Renal pelvis (tissue), 12 donors: ENCODE measurements at places on chromosomes 7 and 10. TPM values are rescaled to one million over a fixed set of nuclear protein-coding genes. Genes with fewer than 3 reads are reported as not detected.

- no peak for DNase-seq
Observed at GRCh38 chr7:107856806-107857540, 34.0 kb upstream of the DLD start.

- peak; percentile 67 for DNase-seq
Observed at GRCh38 chr7:72493850-72494661, 81.9 kb upstream of the CALN1 start.

- no peak for DNase-seq
Observed at GRCh38 chr10:103696411-103697145, 158.8 kb downstream of the SH3PXD2A start.

DNA sequence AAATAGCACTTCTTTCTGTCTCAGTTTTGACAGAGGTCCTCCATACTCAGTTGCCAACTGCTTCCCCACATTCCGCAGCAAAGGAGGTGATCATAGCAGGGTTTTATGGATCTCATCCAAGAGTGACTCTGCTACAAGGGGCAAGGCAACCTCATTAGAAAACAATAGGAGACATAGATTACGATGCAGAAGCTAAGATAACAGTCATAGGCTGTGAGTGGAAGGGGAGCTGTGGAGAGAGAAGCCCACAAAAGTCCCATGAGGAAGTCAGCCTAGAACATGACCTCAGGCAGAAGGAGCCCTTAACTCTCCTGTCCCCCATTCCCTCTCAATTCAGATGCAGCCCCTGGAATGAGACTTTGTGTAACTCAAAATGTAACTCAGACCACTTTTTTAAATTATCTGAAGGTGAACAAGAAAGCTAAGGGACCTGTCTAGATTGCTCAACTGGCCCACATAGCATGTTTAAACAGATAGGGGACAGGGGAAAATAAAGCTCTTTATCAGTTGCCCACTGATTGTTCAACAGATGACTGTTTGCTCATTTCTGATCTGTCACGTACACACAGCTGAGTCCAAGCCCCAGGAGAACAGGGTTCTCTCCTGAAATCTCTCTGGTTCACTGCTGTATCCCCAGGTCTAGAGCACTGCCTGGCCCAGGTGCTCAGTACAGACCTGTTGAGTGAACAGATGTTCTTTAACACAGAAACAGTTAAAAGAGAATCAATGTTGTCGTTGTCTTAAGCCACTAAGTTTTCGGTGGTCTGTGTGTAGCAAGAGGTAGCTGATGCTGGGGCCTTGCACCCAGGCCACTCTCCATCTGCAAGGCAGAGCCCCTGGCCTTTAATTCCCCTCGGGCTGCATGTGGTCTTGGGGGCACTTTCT lies 1.5 kb upstream of the NCOA4 start:
- DNase-seq = no peak

DNA sequence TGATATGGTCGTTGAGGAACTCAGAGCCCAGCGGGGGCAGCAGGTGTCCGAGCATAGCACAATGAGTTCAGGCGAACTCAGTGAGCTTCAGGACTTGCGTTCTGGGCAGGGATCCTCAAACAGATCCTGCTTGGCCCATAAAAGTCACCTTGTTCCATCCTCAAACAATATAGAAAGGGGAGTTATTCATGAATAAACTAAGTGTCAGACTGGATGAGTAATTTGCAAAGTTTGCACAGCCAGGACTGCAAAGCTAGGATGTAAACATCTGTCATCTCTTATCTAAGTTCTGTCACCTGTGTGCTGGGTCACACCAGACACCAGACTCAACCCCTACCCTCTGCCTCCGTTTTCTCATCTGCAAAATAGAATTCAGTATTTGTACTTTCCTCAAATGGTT lies 58.0 kb upstream of the PFKP start:
- no peak for DNase-seq

- DNase-seq = no peak
Observed at GRCh38 chr10:107444443-107444842, 279.9 kb upstream of the SORCS1 start.

DNA sequence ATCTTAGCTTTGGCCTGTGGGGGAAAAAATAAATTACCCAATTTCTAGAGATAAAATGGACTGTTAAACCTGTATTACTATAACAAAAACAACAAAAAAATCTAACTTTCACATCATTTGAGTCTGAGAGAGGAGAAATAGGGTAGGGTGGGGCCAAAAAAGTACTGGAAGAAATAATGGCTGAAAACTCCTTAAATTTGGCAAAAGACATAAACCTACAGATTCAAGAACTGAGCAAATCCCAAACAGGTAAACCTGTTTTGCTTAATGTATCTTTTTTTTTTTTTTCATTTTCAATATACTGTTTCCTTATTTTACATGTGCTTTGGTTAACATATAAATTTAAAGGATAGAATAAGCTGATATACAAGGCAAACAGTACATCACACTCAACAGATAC lies 27.1 kb downstream of the SYPL1 start:
- DNase-seq = no peak

The MRLN gene
- 0.94 TPM for polyA plus RNA-seq

DNA sequence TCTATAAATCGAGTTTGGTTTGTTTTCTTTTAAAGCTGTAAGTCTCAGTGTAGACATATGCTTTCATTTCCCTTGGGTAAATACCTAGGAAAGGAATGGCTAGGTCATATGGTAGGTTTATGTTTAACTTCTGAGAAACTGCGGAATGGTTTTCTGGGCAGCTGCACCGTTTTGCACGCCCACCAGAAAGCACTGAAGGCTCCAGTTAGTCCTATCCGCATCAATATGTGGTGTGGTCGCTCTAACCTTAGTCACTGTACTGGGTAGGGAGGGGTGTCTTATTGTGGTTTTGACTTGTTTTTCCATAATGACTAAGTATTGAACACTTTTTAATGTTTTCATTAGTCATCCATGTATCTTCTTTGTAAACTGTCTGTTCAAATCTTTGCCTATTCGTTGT lies 279.5 kb upstream of the AKR1E2 start:
- DNase-seq = no peak

- no peak for DNase-seq
Observed at GRCh38 chr10:1074748-1075308, 18.6 kb downstream of the WDR37 start.
